ENCODE measurements at places on chromosomes 5 and 9.

GRCh38 chr9:90956026-90956810, 154.6 kb downstream of the SYK start:
- DNase-seq: no peak

- DNase-seq: no peak
These were observed 57.6 kb downstream of the TMOD1 start for GRCh38 chr9:97559111-97559514.

- DNase-seq: no peak
These were observed 1.2 kb downstream of the IER5L start for GRCh38 chr9:129176701-129177442.

DNA sequence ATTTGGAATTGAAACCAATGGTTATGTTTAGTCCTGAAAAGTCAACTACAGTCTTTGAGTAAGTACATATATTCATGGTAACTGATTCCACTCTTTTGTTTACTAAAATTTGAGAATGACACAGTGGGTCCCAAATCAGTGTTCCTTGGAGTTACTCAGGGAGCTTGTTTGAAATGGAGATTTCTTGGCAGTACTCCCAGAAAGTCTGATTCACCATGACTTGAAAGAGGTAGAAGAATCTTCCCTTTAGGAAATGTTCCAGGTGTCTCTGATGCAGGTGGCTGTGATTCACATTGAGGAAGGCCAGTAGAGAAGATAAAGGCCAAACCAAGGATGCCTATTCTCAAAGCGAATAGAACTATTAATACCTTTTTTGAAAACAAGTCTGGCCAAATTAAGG, 1078.3 kb downstream of the CDH12 start:
- DNase-seq: no peak

GRCh38 chr5:80916676-80917075, 43.5 kb upstream of the RASGRF2 start:
- no peak for DNase-seq

DNA sequence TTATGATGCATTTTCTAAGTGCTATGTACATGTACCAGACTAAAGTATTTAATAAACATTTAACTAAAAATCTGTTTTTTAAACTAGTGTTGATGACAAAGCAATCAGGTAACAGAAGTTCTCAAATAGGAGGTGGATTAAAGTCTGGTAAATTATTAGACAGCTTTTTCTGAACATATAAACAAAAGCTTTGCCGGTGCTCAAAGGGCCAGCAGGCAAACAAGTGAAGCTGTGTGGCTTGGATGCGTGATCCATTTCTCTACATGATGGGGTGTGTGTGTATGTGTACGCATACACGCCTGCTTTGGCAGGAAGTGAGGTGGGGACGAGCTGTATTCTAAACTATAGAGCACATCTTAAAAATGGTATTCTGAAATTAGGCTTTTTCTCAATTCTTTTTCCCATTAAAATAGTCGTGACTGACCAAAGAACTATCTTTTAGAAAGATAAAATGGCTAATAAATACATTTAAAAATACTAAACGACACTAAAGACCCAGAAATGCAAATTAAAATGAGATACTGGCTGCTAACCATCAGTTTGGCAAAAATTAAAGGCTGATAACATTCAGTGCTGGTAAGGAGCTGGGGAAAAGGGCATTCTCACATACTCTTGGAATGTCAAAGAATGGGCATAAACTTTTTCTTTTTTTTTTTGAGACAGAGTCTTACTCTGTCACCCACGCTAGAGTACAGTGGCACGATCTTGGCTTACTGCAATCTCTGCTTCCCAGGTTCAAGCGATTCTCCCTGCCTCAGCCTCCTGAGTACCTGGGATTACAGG, 174.0 kb downstream of the MAPKAP1 start:
- DNase-seq: no peak

DNA sequence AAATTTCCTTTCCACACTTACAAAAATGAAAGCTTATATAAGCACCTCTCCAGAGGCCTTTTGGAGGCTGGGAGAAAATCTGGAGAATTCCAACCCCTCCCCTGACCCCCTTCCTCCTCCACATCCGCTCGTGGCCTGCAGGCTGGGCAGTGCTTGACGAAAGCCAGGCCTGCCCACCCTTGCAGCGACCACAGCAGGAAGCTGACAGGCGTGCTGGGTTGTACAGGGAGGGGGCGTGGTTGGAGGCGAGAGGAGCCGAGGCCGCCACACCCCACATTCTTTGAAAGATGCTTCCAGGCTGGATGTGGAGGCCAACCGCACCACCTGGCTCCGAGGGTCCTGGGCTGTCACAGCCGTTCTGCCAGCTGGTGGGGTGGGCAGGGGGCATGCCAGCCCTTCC, 47.8 kb upstream of the IER5L start:
- no peak for DNase-seq

DNA sequence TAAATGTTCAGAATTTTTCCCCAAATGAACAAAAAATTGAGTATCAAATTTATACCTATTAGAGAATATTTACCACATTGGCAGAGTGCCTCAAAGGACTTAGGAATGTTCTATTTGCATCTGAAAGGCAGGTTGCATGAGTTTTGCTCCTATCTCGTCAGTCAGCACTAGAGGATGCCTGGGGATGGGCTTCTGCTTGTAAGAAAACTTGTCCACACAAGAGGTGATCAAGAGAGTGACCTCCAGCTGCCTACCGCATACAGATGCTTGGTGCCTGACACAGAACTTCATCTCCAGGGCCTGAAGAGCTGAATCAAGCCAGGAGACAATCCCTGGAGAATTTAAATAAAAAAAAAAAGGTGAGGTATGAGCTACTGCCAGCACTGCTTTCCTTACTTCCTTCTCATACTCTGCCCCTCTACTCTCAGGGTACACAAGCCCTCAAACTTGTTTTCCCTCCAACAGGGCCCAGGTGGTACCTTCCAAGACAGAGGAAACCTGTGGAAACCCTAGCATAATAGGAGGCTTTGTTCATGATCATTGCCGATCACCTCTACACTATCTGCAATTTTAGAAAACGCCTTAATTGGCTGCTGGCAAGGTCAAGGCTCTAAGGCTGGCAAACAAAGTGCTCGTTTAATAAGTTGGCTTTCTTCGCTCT, 166.6 kb downstream of the ELAVL2 start:
- no peak for DNase-seq

GRCh38 chr5:127429928-127430327, 87.5 kb upstream of the PRRC1 start:
- no peak for DNase-seq

- no peak for DNase-seq
These were observed 567.7 kb downstream of the CAAP1 start for GRCh38 chr9:26324786-26325443.

DNA sequence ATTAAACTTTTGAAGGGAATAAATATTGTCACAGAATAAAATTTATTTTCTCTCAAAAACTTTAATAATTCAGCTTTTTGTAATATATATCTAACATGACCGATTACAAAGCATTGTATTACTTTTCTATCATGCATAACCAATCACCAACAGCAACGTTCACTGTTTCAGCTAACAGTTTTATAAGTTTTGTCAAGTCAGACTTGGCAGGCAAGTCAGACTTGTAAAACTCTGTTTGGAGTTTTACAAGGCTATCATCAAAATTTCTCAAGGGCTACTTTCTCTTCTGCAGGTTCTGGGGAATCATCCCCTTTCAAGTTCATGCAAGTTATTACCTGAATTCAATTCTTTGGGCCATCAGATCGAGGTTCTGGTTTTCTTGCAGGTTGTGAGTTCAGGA, 347.2 kb downstream of the CTNND2 start:
- no peak for DNase-seq

DNA sequence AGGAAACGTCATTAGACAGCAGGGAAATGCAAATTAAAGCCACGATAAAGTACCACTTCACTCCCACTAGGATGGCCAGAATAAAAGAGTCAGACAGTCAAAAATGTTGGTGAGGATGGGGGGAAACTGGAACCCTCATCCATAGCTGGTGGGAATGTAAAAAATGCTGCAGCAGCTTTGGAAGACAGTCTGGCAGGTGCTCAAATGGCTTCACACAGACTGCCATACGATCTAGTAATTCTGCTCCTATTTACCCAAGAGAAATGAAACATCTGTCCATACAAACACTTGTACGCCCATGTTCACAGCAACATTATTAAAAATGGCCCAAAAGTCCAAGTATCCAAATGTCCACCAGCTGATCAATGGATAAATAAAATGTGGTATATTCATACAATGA, 158.9 kb upstream of the PHYKPL start:
- DNase-seq: no peak

- DNase-seq: peak; percentile 37
These were observed 70.7 kb upstream of the RNF38 start for GRCh38 chr9:36470643-36471290.

GRCh38 chr9:128190516-128191405, 611 bp downstream of the CIZ1 start:
- no peak for DNase-seq

DNA sequence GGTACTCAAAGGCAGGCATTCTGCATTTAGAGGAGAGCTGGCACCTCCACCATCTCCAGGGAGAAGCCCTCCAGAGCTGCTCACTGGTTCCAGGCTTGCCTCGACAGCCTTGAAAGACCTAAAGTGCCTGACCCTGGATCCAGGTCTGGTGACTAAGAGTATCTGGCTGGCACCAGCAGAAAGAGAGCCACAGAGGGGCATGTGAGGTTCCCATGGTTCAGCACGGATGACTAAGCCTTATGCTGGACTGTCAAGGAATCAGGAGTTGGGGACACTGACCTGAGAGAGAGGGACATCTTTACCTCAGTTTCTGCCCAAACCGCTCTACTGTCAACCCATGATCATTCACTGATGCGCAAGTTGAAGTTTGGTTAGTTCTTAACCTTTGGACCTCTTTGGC, 3.0 kb downstream of the ACTL7A start:
- DNase-seq: no peak

DNA sequence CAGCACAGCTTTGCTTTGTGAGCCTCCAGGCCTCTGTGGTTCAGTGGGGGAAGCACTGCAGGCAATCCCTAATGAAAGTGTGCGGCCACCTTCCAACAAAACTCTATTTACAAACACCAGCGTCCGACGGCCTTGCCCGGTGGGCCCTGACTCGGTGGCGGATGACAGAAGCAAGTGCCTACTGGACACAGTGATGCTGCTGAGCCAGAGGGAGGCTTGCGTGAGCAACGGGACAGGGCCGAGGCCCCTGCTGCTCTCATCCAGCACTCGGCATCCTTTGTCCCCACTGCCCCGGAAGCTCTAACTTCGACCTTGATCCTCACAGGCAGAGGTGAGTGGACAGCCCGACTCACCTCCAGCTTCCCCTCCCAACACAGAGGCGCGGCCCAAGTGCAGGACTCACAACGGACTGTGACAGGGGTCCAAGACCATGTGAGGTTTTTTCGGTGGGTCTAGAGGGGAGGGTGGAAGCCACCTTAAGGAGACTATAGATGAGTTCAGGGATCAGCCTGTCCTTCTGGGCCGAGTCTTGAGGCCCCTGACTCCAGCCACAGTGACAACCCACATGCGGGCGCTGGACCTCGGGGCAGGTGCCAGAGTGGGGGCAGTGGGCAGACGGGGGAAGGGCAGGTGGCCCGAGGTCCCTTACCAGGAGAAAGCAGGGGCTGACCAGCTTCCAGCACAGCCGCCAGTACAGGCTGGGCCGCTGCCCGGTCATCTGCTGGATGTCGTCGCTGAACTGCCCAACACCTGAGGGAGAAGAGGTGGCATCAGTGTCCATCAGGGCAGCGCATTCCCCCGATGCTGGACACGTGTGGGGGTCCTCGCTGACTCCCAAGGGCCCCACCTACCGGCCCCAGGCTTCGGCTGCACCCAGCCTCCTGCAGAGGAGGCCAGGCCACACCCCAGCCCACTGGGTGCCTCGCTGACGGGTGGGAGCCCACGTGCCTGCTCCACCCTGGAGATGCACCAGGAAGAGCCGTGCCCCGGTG, 39.4 kb downstream of the SLC6A3 start:
- no peak for DNase-seq

- no peak for DNase-seq
These were observed 46.7 kb downstream of the RCL1 start for GRCh38 chr9:4839470-4839912.

- DNase-seq: peak; percentile 7
These were observed 31.1 kb upstream of the ADAMTSL1 start for GRCh38 chr9:18442629-18443491.

DNA sequence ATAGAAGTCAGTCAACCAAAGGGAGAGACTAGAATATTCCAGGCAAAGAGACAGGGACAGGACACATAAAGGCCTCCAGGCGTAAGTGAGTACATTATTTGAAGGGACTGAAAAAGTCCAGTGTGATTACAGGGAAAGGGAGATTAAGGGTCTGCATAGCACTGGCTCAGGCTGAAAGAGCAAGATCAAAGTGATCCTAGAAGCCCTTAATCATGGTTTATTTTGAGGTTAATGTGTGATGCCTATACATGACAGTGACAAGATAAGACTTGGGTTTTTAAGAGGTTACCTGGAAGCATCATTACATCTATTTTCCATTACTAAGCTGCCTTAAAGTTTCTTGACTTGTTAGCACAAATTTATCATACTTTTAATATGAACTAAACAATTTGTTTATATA, 25.8 kb downstream of the LMBRD2 start:
- no peak for DNase-seq

DNA sequence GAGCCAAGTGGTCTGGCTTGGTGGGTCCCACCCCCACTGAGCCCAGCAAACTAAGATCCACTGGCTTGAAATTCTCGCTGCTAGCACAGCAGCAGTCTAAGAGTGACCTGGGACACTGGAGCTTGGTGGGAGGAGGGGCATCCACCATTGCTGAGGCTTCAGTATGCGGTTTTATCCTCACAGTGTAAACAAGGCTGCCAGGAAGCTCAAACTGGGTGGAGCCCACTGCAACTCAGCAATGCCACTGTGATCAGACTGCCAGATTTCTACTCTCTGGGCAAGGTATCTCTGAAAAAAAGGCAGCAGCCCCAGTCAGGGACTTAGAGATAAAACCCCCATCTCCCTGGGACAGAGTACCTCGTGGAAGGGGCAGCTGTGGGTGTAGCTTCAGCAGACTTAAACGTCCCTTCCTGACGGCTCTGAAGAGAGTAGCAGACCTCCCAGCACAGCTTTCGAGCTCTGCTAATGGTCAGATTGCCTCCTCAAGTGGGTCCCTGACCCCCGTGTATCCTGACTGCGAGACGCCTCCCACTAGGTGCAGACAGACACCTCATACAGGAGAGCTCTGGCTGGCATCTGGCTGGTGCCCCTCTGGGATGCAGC, 18.2 kb upstream of the STK32A start:
- DNase-seq: no peak

GRCh38 chr9:99466781-99467180, 244.7 kb downstream of the SEC61B start:
- DNase-seq: no peak

DNA sequence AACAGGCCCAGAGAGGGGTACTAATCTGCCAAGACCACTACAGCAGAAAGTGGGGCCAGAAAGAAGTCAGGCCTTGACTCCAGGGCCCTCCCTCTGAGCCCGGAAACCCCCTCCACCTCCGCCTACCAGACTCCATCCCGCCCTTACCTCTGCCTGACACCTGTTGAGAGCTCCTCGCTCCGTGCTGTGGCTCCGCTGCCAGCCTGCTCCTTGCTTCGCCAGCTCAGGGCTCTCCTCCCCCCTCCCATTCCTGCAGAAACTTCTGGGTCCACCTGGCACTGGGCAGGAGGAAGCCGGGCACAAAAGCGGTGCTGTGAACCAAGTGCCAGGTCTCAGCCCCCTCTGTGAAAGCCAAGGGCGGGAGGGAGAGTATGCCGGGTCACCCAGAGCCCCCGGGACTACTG, 6.4 kb upstream of the ST6GALNAC6 start:
- no peak for DNase-seq
